ENCODE measurements at places on chromosomes 11 and 22.

DNA sequence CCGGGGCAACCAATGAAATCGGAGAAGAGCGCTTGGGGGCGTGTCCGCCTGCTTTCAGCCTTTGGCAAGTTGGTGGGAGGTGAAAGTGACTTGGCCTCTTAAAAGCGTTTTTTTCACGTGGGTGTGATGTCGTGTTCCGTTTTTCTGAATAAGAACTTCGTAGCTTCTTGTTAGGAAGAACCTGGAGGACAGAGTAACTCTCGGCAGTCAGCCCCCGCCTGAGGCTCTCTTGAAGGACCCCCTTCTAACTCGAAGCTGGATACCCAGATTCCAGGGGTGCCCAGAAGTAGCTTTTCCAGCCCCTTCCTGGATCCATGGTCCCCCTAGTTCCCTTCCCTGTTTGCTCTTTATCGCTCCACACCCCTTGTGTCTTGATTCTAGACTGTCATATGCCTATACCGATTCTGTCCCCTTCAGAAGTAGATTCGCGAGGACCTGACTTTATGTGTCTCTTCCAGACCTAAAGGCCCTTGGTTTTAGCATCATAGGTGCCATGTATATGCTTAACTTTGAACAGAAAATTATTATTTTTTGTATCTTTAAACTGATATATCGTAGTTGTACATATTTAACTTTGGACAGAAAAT, 915 bp upstream of the OSBP start:
- DNase-seq, result no peak

GRCh38 chr11:73493956-73494598, 103.8 kb downstream of the FAM168A start:
- no peak for DNase-seq

DNA sequence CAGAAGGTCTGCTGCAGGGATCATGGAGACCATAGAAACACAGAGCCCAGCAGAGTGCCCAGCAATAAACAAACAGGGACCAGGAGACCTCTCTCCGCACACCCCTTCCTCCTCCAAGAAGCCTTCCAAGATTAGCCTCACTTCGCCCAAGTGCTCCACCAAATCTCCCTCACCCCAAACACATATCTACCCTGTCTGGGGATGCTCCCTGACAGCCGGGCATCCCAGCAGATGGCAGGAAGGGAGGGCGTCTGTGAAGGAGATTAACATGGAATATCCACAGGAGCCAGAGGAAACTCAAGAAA, 26.5 kb downstream of the ARAP1 start:
- DNase-seq, result no peak

DNA sequence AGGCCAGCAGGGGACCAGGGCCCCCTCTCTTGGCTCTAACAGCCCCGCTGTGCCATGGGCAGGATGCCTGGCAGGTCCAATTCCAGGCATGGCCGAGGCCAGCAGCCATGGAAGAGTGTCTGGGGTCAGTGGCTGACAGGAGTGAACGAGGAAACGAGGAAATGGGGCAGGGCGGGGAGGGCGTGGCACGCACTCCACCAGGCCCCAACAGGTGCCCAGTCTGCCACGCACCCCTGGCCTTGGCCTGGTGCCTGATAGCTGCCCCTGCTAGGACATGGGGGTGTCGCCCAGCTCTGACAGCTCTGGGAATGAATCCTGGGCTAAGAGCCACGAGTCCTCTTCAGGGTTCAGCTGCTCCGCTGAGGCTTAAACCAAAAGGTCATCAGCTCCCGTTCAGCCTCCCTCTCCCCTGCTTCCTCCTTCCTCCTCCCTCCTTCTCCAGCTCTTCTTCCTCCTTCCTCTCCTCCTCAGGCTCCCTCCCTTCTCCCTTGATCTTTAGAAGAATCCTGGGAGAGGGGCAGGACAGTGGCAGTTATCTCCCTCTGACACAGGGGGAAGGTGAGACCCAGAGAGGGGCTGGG, 11.5 kb upstream of the TBC1D22A start:
- no peak for DNase-seq

- no peak for DNase-seq
These were observed 92.8 kb downstream of the TEAD1 start for GRCh38 chr11:12767027-12767426.

DNA sequence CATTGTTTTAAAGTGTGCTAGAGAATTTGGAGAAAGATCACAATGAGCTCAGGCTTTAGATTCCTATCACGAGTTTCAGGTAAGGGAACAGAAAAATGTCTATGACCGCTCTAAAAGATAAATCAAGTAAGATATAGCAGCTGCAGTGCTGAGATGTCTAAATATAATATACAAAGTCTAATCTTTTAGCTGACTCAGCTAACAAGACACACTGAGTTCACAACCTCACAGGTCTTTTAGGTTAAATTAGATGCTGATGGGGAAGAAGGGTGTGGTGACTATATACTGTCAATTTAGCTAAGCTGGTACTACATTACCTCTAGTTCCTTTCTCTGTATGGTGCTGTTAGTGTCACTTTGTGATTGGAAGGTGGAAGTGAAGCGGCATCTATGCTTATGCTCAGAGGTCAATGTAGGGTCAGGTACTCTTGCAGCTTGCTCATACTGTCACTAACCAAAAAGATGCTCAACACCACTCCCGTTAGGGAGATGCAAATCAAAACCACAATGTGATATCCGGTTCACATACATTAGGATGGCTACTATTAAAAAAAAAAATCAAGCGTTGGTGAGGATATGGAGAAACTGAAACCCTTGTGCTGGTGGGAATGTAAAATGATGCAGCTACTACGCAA, 283.5 kb downstream of the SWAP70 start:
- DNase-seq, result no peak
